ENCODE measurements at places on chromosomes 12 and 14.

GRCh38 chr12:123833830-123834229 is 71.7 kb downstream of the DNAH10 start:
- DNase-seq, result no peak

DNA sequence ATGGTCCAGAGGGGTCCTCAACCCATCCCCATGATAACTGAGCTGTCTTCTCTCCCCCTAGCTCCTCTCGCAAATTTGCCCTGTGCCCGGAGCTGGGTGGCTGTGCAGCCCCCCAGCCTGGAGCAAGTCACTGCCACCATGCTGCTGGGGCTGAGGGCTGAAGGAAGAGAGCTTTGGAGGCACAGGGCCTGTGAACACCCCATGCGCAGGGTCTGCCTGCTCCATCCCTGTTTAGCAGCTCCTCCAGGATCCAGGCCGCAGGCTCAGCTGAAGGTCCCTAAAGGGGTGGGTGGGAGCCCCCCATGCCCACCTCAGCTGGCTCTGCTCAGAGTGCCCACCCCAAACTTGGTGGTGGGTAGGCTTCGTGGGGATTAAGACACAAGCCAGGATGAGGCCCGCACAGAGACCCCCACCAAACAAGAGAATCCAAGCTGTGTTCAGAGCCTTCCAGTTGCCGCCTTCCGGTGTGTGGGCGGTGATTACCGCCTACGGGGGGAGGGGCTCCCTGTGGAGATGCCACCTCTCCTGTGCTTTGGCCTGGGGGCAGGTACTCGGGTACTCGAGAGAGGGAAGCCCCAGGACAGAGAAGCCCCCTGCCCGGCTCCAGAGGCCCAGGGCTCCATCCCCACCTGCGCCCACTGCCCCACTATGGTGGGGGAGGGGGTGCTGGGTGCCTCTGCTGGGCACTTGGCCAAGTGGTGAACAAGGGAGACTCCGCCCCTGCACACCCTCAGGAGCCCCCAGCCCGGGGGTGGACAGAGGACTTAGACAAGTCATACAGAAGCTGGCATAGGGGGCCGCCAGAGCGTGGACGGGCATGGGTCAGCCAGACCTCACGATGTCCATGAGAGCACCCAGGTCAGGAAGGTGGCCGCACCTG is 1.4 kb upstream of the JAG2 start:
- DNase-seq, result no peak

GRCh38 chr12:38695057-38695456 is 210.3 kb downstream of the CPNE8 start:
- DNase-seq, result no peak

DNA sequence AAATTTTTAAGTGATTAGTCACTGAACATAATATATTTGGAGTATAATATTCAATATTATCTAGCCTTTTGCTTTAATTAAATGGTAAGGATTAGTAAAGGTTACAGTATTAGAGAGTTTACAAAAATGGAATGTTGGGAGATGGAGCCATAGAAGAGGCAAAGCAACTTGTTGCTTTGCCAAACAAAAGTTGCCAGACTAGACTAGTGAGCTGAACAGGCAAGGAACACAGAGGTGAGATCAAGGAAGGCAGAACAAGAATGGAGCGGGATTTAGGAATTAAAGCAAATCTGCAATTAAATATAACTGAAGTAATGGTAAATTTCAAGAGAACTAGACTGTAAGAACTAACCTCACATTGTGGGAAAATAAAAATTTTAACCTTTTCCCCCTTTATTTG is 5.1 kb downstream of the ARF6 start:
- no peak for DNase-seq

GRCh38 chr14:101451166-101451565 is 110.1 kb upstream of the DIO3 start:
- DNase-seq, result no peak

DNA sequence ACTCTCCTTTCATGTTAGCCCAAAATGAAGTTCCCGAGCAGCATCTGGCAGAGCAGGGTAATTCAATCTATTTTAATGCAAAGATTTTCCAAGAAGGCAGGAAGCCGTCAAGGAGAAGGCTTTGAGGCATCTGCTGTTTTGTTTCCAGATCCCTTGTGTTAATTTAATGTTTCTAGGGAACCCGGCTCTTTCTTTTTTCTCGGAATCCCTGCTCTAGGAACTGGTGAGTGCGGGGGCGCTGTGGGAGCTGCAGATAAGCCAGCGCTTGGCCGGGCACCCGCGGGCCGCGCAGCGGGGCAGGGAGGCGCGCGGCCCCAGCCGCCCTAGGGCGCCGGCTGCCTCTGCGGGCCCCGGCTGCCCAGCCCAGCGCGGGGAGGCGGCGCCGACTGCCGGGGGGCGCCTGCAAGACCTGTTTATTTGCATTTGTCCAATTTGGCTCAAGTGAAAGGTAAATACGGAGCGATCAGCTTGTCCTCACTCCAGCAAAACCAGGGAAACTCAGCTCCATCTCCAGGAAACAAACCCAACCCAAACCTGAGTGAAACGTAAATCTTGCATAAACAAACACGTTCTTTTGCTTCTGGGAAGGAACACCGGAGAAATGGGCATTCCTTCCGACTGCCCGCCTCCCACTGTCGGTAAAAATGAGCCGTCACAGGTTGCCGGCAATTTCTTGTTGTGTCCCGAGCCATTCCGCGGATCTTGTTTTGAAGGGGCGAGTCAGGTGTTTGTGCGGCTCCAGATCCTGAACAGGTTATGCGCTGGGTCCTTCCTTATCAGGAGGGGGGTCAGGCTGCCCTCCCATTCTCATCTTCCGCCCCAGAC is 65.1 kb downstream of the CRADD start:
- DNase-seq, result peak; percentile 13
